ENCODE measurements at places on chromosomes 4 and X.

DNA sequence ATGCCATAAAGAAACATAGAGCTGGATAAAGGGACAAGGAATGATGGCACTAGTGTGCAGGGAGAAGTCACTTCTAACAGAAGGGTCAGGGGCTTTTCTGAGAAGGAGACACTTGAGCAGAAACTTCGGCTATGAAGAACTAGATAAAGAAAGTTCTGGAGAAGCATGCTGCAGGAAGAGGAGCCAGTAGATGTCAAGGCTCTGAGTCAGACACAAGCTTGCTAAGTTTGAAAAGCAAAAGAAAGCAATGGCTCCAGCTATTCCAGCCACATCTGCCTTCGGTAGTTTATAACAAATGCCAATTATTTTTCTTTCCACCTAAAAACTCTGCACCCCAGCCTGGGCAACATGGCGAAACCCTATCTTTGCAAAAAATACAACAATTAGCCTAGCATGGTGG, 7.5 kb downstream of the NUDT6 start:
- no peak for DNase-seq

DNA sequence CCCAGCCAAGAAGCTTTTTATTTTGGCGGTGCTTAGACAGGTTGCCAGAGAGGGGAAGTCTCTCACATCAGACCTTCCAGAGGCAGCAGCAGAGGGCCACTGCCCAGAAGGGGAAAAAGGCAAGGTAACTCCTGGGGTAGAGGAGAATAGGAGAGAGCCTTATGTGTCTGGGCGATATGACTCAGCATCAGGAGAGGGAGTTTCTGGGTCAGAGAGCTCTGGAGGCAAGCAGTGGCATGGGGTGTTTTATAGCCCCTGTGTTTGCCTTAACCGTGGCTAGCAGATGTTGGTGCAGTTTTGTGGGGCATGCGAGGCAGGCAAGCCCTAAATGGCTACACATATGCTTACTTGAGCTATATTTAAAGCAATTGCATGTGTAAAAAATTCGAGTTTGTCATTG, 8.3 kb upstream of the ZXDB start:
- DNase-seq: no peak

DNA sequence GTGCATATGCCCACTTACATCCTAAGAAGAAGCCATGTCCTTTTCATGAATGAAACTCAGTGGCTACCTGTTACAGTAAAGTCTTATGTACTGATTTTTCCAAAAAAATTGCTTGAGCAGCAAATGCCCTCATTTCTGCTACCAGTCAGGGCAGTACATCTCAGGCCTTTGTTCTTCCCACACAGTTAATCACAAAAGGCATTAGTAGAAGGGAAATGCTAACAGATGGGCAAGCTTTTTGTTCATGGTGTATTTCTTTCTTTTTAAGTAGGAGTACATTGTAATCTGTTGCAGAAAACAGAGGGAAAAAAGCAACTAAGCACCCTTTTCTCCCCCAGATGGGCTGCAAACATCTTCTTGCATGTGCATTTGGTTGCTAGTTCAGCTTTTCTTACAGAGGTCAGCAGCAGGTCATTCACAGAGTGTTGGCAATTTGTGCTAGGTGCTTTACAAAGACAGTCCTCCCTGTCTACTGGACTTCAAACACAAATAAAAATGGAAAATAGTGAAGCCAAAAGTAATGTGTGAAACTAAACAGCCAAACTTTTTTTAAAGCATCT, 373.4 kb downstream of the PRDM5 start:
- DNase-seq: no peak

GRCh38 chrX:39117101-39117500, 315.8 kb downstream of the MID1IP1 start:
- no peak for DNase-seq

GRCh38 chrX:145405012-145405411, 157.7 kb downstream of the SPANXN1 start:
- DNase-seq: no peak

DNA sequence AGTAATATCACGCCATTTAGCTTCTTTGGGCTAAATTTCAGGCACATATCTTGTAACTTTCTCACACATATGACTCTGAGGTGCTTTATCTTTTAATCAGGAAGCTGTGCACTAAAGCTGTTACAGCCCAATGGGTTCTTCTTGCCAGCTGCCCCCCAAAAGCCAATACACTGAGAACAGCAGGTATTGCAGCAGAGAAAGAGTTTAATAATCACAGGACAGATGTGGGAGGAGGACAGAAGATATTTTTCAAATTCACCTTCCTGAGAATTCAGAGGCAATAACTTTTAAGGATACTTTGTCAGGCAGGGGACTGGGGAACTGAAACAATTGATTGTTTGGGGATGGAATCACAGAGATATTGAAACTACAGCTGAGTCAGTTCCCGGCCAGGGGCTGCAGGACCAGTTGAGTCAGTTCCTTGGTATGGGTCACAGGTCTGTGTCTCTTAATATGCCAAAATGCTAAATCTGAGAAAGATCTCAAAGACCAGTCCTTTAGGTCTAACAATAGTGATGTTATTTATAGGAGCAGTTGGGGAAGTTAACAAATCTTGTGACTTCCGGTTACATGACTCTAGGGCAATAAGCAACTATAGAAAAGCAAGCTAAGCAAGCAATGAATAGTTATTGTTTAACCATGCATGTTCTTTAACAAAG, 28.1 kb downstream of the DDIT4L start:
- no peak for DNase-seq

GRCh38 chrX:69951753-69952152, 98.0 kb downstream of the AWAT2 start:
- no peak for DNase-seq

GRCh38 chrX:133402042-133402453, 13.2 kb downstream of the GPC4 start:
- DNase-seq: no peak

DNA sequence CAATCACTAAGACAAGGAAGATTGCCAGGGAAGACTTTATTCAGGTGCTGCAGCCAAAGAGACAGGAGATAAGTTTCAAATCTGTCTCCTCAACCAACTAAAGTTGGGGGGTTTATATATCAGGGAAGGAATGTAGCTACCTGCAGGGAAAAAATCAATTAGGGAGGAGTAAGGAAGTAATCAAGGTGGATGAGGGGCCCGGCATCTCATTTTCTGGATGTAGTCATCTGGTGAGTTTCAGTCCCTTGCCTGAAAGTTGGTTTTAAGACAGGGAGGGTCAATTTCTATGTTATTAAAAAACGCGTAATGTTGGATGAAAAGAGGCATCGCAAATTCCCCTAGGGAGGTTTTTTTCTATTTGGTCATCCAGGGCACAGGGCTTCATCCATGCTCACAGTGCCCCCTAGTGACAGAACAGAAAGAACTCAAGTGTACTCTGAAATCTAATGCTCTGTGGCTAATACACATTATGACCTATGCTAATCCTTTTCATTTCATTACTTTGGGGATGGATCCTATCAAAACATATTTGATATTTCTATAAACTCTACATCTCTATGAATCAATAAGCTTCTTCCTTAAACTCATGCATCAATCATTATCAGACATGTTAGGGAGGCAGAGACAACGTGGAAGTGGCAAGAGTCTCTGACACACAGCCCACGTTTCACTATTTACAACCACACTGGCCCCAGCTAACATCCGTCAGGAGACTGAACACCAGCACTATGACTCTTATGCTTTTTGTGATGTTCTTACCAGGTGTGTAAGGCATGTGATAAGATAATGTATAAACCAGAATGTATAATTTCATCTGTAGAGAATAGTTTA, 1577.0 kb upstream of the TENM3 start:
- no peak for DNase-seq

- DNase-seq: no peak
These were observed 173.0 kb downstream of the ANK2 start for GRCh38 chr4:113222471-113222870.

Measured in liver (tissue), 10 donors.